ENCODE measurements at places on chromosomes 7 and 10.

DNA sequence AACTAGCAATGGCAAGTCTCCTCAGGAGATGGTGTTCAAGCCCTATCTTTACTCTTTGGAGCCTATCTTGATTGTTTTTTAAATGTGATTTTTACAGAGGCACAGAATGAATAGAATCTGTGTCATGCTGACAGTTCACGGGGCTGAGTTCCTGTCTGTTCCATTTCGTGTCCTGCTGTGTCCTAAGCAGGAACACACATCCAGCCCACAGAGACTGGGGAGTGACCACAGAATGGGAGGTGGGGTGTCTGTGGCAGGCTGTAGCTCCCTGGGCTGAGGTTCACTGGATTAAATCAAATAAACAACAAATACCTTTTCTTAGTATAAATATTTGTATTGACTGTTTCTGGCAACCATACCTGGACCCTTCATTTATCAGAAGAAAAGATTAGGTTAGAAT lies 73.4 kb upstream of the CARD11 start:
- no peak for DNase-seq

DNA sequence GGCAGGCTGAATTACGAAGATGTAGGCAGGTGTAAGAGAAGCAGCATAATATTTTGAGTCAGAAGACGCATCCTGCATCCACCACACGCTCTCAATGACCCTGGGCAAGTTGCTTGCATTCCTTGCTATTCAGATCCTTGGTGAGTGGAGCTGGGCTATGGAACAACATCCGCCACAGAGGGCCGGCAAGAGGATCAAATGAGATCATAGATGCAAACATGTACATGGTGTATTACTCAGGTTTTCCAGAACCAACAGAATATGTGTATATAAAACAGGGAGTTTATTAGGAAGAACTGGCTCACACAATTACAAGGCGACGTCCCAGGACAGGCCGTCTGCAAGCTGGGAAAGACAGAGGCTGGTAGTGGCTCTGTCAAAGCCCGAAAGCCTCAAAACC lies 51.5 kb downstream of the ADAM12 start:
- no peak for DNase-seq

DNA sequence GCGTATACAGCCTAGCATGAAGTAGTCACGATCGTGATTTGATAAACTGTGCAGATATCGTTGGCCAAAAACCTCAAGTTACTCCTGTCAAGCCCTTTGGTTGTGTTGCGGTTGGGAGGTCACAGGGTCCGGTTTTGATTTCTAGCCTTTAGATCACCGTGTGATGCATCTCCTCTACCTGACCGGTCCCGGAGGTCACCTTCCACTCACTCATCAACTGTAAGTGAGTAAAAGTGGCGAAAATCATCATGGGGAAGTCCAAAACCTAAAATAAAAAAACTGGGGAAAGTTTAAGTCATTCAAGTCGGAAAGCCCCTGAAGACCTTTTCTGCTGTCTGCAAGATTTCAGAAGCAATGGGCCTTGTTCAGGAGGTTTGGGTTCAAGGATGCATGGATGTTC lies 62.8 kb downstream of the ADARB2 start:
- DNase-seq = no peak

GRCh38 chr7:77802557-77803405 lies 4.2 kb downstream of the PHTF2 start:
- no peak for DNase-seq

- DNase-seq = no peak
These were observed 13.4 kb upstream of the RASSF4 start for GRCh38 chr10:44946205-44946604.

DNA sequence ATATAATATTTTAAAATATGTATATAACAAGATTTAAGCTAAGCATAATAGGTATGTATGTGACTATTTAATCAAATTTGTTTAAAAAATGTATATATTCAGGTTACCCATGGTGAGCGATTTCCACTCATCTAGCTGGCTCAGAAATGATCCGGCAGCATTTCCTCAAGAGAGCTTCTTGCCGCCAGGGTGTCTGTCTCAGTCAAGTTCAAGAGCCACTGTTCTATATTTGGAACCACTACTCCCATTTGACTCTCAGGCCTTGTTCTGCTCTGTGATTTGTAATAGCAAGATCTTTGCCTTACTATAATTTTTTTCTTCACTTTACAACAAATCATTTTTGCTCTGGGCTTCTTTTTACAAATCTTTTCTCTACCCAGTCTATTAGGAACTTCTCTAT lies 48.7 kb upstream of the CNTNAP2 start:
- DNase-seq = no peak

DNA sequence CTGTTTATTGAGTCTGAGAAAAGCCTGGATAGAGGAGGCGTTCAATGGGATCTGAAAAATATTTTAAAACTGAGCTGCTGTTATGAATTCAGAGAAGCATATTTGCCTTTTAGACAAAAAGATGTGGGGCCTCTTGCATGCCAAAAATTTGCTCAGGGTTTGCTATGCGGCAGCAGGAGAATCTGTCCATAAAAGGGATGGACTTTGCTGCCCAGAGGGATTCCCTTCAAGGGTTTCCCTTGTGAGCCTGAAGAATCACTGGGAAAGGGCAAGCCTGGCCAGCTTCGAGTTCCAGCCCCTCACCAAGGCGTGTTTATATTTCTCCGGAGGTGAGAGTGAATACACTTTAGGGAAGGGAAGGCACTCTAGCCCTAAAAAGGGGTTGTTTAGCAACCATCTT lies 55.5 kb upstream of the CALD1 start:
- DNase-seq = no peak

GRCh38 chr10:72133517-72133916 lies 45.2 kb upstream of the SPOCK2 start:
- no peak for DNase-seq

GRCh38 chr7:148242294-148242821 lies 348.2 kb upstream of the C7orf33 start:
- no peak for DNase-seq

GRCh38 chr7:78345979-78346378 lies 547.4 kb downstream of the PHTF2 start:
- DNase-seq = no peak

- DNase-seq = no peak
These were observed 1276.3 kb upstream of the AUTS2 start for GRCh38 chr7:68321776-68322496.

DNA sequence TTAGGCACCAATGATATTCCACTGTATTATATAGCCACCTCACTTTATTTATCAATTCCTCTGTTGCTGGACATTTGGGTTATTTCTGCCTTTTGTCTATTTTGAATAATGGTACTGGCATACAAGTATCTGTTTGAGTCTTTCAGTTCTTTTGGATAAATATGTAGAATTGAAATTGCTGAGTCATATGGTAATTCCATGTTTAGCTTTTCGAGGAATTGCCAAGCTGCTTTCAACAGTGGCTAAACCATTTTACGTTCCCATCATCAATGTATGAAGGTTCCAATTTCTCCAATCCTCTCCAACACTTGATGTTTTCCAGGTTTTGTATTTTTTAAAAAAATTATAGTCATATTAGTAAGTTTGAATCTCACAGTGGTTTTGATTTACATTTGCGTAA lies 42.3 kb downstream of the JMJD1C start:
- no peak for DNase-seq

DNA sequence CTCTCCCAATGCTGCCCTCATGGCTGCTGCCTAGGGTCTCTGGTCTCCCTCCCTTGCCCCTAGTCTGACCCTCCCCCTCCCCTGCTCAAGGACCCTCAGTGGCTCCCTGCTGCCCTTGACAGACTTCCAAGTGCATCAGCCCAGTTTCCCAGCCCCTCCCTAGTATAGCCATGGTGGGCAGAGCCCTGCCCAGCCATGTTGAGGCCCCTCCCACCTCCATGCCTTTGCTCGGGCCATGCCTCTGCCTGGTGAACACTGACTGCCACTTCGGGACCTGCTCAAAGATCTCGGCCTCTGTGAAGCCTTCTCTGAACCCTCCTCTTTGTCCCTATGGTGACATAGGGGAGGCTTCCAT lies 73.2 kb downstream of the MYL10 start:
- DNase-seq = no peak

DNA sequence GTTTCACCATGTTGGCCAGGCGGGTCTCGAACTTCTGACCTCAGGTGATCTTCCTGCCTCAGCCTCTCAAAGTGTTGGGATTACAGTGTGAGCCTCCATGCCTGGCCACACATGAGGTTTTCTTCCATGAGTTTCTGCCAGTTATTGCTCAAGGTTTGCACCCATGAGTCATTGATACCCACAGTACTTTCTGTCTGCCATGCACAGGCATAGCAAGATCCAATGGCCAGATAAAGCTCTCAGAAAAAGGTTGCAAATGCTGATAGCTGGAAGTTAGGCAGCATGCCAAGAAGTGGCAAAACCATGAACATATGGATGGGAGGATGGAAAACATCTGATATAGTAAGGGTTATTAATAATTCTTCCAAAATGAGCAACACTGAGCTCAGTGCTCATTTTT lies 298.7 kb upstream of the NRG3 start:
- no peak for DNase-seq

GRCh38 chr7:81676105-81676811 lies 93.6 kb downstream of the HGF start:
- no peak for DNase-seq

- no peak for DNase-seq
These were observed 91.8 kb downstream of the ACTR3B start for GRCh38 chr7:152851326-152851725.

DNA sequence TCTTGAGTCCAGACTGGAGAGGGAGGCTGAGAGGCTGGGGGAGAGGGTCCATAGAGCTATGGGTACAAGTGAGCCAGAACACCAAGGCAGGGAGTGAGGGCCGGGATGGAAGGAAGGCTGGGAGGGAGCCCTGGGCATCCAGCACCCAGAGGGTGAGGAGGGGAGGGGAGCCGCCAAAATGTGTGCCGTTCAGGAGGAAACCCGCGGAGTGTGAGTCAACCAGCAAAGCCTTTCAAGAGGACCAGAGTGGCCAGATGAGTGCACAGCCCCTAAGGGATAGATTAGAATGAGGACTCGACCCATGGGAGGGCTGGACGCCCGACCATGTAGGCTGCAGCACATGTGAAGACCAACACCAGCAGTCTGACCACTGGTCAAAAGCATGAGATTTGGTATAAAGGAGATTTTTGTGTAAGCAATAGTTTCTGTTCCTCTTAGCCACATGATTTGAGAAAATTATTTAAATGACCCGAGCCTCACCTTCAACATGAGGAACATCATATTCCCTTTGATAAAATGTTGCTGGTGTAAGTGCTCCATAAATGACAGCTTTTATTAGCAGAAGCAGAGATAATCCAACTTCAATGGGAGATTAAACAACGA lies 179.7 kb upstream of the GRB10 start:
- no peak for DNase-seq

DNA sequence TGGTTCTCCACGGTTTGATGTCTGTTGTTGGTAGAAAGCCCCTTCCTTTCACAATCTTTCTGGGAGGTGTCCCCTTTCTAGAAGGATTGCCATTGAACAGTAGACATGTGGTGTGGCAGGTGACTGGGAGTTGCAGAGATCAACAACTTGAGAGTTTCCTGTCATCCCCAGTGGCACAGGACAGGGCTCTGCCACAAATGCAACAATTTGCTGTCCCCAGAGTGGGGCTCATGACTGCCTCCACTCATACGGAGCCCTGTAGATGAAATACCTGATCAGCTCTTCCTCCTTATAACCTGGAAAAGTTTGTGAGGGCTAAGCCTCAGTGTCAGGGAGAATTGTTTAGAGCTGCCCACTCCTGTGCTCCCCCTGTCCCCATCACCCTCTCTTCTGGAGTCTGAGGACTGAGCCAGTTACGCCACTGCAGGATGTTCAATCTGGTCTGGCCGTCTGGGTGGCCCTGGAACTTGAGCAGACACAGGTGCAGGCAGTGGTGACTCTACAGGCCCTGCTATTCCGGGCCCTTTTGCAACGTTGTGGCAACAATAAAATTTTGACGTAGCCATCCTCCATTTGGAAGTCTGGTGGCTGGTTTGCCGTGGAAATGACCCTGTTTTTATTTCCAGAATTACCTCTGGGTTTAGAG lies 6.5 kb downstream of the DBNL start:
- DNase-seq = no peak

DNA sequence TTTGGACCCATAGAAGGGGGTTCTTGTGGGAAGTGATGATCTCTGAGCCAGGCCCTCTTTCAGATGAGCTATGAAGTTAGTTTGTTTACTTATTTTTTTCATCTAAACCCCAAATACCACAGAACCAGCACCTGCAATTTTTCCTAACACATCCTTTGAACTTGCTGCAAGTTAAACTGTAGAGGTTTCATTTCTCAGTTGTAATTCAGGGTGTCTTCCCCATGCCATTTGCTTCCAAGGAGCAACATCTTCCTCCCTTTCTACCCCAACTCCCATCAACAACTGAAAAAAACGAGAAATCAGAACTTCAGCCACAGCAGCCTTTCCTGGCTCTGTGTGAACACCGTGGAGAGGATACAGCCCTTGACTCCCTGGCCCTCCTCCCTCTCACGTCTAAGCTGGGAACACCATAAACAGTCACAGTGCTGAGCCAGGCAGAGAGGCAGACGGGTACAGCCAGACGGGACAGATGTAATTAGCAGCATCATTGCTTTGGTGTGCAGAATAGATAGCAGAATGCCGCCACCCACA lies 63.6 kb downstream of the RGS10 start:
- no peak for DNase-seq

DNA sequence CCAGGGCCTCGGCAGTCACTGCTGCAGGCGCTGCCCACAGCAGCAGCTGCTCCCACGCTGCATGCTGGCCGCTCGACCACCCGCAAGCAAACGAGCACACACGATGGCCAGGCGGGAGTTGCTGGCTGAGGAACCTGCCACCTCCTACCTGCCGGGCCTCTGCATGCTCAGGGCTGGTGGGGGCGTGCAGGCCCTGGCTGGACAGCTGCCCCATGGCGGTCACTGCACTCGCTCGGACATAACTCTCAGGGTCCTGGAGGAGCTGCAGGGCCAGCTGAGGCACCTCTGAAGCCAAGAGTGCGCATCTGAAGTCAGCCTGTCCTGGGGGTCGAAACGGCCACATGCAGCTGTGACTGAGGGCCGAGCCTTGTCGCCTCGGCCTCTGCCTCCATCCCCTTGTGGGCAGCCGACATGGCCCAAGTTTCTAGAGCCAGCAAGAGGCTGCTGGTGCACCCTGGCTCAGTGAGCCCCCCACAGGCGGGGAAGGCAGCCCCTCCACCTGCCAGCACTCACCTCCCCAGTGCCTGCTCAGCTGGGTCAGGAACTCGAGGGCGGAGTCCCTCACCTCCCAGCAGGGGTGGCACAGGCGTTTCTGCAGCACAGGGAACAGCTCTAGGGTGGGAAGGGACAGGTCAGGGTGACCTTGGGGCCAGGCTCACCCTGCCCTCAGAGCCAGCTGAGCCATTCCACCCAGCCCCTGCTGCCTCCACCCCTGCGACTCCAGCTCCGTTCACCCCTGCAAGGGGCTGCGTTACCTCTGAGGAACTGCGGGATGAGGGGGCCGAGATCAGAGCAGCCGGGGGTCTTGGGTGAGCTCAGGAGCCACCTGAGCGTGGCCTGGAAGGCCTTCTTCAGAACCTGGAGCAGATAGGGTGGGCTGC lies 16.1 kb downstream of the BRAT1 start:
- no peak for DNase-seq

Data from NCI-H2107 (cell line).